ENCODE measurements at places on chromosomes 5 and 9.
A peak's percentile ranks its signal among the peaks of the same experiment; 100 is the strongest.

- no peak for DNase-seq
These were observed 215.3 kb downstream of the NFIB start for GRCh38 chr9:14098486-14099180.

DNA sequence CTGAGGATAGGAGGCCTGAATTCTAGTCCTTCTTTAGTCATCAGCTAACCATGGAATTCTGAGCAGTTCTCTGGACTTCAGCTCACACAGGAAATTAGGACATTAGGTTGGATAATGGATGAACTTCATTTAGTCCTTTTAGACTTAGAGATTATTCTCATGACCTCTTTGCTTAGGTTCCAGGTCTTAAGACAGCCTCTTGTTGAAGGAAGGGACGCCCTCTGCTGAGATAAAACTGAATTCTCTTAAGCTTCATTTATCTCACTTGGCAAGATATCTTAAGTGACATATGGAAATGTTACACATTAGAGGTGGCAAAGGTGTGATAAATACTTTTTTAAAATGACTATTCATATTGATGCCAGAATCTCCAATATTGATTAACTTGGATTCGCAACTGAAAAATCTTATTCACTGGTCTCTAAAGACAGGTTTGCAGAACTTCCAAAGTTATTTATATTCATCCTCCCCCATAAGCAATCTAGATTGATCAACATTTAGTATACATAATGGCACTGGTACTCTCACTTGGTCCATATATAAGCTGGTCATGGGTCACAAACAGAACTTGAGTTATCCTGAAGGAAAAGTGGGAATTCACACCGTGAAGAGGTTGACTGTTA is 16.9 kb upstream of the ZNF366 start:
- DNase-seq: no peak

- DNase-seq: peak; percentile 24
These were observed 35.2 kb downstream of the GOLPH3 start for GRCh38 chr5:32138839-32139493.

DNA sequence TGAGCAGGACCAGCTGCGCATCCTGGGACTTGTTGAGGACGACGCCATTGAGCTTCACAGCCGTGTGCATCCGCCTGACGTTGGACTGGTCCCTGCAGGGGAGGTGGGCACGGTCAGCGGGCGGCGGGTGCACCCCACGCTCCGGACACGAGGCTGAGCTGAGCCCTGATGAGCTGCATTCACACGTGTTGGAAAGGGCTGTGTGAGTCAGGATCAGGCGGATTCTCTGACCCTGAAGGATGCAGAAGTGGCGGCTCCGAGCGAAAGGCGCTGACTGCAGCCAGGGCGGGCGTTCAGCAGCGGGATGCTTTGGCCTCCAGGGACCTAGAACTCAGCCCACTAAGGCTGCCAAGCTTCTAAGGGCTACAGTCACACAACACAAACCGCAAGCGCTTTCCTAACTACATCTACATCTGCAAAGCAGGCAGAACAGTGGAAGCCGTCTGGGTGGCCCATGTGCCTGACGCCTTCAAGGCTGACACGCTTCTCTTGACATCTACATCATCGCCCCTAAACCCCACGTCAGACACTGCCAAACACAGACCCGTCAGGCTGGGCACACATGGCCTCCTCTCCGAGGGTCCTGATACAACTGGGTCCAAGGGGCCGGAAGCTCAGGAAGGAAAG is 44.9 kb downstream of the NKD2 start:
- no peak for DNase-seq

DNA sequence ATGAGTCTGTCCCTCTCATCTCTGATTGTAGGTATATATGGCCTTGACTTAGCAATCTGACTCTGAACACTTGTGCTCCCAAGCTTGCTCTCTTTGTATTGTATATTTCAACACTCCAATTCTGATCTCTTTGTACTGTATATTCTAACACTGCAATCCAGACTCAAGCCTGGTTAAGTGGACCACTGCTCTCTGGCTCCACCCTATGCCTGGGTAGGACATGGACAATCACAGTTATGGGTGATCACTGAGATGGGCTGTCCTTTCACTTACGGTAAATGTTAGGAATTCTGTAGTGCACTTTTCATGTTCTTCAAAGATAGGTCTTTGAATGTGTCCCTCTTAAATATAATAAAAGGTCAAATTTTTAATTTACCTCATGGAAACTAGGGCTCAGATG is 165.1 kb downstream of the TLR4 start:
- DNase-seq: no peak

- DNase-seq: no peak
These were observed 103.6 kb upstream of the EGFLAM start for GRCh38 chr5:38154615-38155204.

GRCh38 chr9:7909537-7909936 is 110.0 kb upstream of the DMAC1 start:
- no peak for DNase-seq

GRCh38 chr5:148443998-148444397 is 60.2 kb downstream of the FBXO38 start:
- peak; percentile 22 for DNase-seq

DNA sequence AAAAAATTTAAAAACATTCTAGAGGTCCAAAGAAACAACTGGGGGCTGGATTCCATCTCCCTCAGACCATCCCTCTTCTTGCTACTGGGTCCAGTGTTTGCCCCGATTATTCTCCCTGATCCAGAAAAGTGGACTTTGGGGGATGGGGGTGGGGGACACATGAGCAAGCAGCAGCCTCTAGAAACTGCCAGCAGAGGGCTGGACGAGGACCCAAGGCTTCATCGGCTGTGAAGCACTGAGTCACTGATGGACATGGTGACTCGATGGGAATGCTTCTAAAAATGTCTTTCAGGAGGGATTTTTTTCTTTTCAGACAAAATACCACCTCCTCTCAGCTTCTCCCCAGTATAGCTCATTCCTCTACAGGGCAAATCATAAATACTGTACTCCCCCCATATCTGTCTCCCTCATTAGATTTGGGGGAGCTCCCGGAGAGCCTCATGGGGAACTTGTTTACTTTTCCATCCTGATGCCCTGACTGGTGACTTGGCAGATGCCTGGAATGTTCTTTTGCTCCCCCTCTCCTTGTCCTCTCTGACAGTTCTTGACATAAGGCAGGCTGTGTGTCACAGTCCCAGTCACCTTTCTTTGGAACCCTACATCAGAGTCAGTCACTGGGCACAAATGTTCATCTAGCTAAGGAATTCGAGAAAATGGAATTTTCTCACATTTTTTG is 67.2 kb upstream of the STC2 start:
- DNase-seq: no peak

GRCh38 chr5:7682379-7682778 is 168.6 kb downstream of the CFAP90 start:
- no peak for DNase-seq

DNA sequence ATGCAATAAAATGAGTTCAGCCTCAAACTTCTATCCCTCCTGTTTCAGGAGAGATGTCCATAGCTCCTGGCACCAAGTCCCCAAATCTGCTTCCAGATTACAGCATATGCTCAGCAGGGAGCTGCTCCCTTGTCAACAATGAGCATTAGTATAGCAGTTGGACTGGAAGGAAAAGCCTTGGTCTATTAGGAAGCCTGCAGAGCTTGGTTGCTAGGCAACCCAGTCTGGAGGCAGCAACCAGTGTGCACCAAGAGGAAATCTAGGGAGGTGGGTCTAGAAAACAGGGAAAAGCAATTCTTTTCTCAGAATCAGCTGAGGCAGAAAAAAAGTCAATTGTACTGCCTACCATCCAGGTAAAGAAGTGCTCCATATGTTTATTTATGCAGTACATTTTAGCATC is 229.5 kb upstream of the NMUR2 start:
- DNase-seq: no peak

DNA sequence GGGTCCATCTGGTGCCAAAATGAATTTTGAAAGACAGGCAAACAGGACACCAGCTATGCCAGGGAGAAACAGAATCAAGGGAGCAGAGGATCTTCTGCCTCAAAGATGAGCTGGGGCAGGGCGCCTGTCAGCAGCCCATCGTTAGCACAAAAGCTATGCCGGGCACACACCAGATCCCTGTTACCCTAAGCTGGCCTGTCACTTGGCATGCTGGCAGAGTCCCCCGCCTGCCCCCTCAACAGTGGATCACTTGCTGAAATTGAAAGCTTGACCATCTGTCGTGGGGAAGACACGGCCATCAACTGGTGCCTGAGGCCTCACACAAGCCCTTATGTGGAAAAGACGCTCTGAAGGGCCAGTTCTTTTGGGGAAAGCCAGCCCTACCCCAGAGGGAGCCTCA is 256.4 kb downstream of the EBF1 start:
- no peak for DNase-seq

- no peak for DNase-seq
These were observed 62.0 kb downstream of the BHMT start for GRCh38 chr5:79173626-79174025.

GRCh38 chr9:89051421-89052025 is 60.3 kb downstream of the S1PR3 start:
- DNase-seq: no peak

GRCh38 chr5:60196385-60197113 is 303.0 kb upstream of the PDE4D start:
- DNase-seq: no peak

DNA sequence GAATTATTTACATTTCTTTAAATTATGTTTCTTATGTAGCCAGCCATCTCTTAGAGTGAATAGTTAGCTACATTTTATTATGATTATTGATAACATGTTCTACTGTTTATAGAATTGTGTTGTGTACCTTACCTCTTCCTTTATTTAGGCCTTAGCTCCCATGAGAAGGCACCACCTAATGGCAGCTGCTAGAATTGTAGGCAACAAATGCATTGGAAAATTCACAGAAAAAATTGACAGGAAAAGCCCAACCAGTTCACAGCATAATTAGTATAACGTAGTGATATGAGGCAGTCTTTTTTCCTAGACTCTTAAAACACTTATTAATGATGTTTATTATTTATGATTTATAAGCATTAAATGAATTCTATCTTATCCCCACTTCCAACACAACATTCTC is 175.8 kb downstream of the WDR70 start:
- no peak for DNase-seq

GRCh38 chr9:94199776-94200175 is 59.3 kb upstream of the ZNF169 start:
- no peak for DNase-seq

DNA sequence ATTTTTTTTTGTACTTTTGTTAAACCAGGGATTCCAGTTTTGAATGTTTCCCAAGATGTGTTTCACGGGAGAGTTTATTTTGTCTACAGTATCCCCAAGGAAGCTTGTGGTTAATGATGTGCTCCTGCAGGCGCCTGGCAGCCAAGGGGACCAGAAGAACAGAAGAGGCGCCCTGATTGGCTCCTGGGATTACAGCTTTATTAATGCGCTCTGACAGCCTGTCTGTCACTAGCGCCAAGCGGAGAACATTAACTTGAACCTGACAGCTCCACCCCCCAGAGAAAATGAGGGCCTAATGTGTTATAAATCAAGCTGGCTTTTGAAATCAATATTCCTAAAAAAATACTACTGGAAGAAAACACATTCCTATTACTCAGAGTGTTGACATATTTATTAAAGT is 5.0 kb upstream of the FBXL7 start:
- no peak for DNase-seq

DNA sequence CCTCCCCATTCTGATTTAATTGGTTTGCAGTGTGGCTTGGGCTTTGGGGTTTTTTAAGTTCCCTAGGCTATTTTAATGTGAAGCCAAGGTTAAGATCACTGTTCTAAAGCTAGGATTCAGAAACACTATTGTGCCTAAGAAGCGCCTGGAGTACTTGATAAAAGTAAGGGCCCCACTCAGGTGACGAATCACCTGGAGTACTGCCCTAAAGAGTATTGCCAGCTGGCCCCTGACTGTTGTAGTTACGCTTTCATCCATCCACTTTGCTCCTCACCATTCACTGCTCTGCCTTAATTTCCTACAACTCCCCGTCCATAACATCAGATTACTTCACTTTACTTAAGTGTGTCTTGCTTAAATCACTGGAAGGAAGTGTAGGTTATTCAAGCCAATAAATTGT is 119.3 kb downstream of the CD180 start:
- no peak for DNase-seq

DNA sequence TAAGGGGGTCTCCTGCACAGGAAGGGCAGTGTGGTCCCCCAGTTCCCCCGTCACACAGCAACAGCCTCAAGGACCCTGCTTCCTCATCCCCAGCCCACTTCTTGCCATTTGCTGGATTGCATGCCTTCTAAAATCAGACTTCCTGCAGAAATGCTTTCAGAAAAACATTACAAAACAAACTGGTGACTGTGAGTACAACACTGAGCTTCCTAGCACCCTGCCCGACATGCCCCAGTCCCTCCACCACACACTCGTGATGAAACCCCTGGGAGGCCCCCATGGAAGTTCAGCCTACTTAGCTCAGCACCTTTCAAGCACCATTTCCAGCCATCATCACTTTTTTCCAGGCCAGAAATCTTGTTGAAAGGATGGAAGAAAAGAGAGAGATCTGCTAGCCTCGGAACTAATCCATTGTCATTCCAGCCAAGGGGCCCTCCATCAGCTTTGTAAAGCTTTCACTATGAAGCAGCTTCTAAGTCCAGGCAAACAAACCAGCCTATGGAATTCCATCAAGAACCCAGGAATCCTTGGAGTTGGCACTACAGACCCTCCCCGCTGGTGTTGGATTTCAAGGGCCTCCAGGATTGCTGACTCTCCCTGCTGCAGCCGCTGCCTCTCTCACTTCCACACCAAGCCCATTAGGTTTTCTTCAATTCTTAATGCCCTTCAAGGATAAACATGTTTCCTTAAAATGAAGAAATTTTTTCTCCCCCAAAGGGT is 114.6 kb downstream of the C5orf15 start:
- no peak for DNase-seq

DNA sequence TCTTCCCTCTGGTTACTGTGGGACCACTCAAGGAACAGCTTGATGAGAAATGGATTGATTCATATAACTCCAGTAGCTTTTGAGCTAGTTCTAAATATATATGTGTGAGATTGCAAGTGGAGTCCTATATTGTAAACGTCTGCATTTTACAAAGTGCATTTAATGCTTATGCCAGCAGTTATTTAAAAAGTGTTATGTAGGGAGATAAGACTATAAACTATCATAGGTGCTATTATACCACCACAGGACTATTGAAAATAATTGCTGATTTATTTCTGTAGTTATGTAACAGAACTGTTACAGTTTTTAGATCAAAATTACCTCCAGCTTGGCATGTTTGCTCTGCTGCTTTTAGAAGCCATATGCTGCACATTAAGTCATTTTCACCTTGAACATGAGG is 36.2 kb downstream of the PTCD2 start:
- no peak for DNase-seq

- no peak for DNase-seq
These were observed 127.6 kb downstream of the TMEM174 start for GRCh38 chr5:73300337-73301207.
